ENCODE measurements at places on chromosomes 1 and 21.

DNA sequence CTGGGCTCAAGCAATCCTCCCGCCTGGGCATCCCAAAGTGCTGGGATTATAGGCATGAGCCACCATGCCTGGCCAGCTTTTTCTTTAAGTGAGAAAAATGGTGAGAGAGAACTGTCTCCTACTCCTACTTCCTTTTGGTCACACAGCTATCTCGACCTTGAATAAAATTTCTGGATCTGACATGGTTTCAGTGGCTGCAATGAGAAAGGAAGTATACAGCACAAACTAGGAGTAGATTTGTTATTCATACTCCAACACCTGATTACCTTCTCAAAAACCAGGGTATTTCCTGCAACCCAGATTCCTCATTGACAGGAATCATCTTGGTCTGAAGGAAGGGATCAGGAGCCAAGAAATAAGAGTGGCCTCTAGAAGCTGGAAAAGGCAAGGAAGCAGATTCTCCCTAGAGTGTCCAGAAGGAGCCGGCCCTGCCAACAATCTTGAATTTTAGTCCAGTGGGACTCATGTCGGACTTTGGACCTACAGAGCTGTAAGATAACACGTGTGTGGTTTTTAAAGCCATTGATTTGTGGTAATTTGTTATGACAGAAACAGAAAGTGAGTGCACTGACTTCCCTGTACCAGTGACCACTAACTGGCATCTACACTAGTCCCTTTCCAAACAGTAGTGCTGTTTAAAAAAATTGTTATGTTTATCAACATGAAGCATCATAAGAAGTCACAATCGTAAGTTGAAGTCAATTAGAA lies 516.6 kb downstream of the SMYD3 start:
- DNase-seq, result no peak

DNA sequence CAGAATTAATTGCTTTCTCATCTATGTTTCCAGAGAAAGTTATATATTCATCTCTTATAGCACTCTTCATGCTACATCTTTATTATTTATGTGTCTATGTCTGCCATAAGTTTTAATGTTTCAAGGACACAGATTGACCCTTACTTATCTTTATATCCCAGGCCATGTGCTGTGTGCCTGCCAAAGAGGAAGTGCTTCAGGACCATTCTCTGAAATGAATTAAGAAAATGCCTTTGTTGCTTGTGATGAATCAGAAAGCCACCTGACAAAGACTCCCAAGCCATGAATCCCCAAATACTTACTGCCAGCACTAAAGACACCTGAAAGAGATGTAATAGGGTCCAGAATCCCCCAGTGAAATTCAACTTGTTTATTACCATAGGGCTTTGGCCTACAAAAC lies 342.1 kb upstream of the C1orf87 start:
- DNase-seq, result no peak

GRCh38 chr1:196380316-196380715 lies 227.9 kb downstream of the KCNT2 start:
- DNase-seq, result no peak

- peak; percentile 89 for DNase-seq
Observed at GRCh38 chr21:44931137-44931500, 8.7 kb upstream of the SLX9 start.
